Aorta (tissue), 5 donors: ENCODE measurements at places on chromosomes 2 and 18.

- no peak for DNase-seq
These were observed 100.1 kb downstream of the WDPCP start for GRCh38 chr2:63488118-63488713.

GRCh38 chr2:96747061-96747617 is 7.3 kb upstream of the LMAN2L start:
- no peak for DNase-seq

DNA sequence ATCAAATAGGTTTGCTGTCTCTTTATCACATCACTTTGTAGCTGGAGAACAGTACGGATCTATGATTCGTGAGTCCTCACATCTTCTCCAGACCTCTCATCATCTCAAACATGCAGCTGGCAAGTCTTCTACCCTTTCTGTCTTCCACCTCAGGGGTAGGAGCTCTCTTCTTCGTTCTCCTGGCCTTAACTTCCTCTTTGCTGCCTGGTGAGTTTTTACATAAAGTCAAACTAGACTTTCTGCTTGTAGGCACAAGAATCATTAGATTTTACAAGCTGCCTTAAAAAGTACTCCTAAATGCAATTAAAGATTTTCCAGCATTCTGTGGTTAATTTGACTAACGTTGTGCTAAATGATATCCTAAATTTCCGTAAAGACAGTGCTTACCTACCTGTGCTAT is 43.7 kb upstream of the TANK start:
- no peak for DNase-seq

DNA sequence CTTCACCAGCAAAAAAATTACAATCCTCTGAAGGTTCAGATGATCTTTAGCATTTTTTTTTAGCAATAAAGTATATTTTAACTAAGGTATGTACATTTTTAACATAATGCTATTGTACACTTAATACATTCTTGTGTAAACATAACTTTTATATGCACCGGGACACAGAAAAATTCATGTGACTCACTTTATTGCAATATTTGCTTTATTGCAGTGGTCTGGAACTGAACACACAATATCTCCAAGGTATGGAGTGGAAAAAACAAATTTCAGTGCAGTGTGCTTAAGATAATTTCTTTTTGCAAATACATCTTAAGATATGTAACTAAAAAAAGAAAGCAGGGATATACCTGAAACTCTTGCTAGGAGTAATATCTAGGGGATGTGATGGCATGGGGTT is 5.1 kb upstream of the TWSG1 start:
- no peak for DNase-seq

GRCh38 chr2:170579511-170579910 is 135.6 kb upstream of the SP5 start:
- no peak for DNase-seq
